OCI-LY7 (cell line): ENCODE measurements at places on chromosomes 6 and 20.

- no peak for DNase-seq
Observed at GRCh38 chr6:15888798-15889772, 226.3 kb upstream of the DTNBP1 start.

GRCh38 chr6:13473768-13474165 is 13.6 kb downstream of the GFOD1 start:
- DNase-seq: no peak

DNA sequence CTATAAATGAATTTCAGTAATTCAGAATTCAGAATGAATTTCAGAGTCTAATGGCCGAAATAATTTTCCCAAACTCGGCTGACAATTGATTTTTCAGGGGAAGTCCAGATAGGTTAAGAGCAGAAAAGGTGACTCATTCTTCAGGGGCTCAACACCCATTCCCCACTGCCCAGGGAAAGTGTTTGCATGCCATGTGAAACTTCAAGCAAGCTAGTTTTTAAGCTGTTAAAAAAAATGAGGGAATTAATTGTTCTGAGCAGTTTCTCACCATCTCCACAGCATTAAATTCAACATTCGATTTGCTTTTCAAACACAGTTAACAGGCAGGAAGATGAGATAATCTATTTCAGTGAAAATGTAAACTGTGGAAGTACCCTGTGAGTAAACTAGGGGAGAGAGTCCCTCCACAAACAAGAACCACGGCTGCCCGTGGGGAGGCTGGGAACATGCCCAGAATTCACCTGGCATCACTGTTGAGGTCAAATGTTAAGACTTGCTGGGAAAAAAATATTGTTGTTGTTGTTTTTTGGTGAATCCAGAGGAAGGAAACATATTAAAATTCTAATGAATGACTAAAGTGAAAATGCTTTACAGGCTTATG is 650.8 kb upstream of the AGPAT4 start:
- DNase-seq: no peak

DNA sequence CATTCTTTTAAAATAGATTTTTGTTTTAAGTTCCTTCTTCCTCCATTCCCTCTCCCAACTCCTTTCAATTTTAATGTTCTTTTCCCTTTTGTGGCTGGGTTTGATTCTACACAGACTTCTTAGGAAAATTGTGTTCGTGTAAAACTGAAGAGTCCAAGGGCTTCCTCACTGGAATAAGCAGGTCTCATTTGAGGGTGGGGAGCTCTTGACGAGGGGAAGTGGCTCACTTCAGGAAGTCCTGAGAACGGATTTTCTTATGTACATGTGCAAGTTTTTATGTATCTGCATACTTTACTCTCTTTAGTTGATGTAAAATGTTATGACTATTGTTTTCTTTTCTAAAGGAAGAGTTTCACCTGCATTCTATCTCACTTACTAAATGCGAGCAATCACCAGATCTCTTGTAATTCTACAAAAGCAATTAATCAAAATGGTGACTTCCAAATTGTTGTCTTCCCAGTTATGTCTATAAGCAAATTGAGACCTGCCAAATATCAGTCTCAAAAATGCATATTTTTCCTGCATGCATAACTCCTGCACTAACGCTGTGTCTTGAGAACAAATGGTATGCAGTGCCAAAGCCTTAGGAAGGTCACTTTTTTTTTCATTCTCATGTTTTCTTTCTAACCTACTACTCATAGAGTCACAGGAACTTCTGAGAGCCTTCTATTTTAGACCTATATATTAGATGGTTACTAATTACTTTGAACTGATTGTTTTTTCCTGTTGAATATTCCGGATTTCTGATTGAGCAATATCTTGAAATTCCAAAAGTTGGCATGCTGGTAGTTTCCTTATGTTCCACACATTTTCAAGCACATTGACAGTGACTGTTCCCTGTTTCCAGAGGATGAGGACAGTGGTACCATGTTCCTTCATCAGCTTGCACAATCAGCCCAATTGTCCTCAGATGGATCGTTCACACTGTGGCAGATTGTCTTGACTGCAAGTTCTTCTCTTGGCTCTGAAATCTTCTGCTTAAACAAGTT is 251.9 kb upstream of the PRDM1 start:
- no peak for DNase-seq

GRCh38 chr20:60573003-60573680 is 614.9 kb downstream of the CDH26 start:
- no peak for DNase-seq

DNA sequence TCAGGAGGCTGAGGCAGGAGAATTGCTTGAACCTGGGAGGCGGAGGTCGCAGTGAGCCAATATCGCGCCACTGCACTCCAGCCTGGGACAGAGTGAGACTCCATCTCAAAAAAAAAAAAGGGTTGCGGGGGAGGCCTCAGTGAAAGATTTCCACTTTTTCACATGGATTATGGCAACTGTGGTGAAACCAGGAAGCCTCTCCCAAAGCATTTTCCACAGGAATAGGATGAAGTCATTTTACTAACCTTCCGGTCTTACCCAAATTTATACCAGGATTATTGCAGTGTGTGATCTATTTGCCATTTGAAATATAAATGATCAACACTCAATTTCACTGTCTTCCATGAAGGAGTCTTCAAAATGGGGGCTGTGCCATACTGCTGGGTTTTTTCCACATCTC is 93.6 kb upstream of the FAM8A1 start:
- no peak for DNase-seq

GRCh38 chr20:51526754-51527153 is 15.8 kb downstream of the NFATC2 start:
- DNase-seq: no peak
